Naive thymus-derived CD4-positive, alpha-beta T cell (primary cell): ENCODE measurements at places on chromosomes 5 and 9. TPM values are rescaled to one million over a fixed set of nuclear protein-coding genes. Genes with fewer than 3 reads are reported as not detected.

The ARHGEF28 gene
- polyA plus RNA-seq = not detected

The GLRA1 gene
- not detected for polyA plus RNA-seq

The AIF1L gene
- polyA plus RNA-seq = 0.10 TPM

The ORM2 gene
- not detected for polyA plus RNA-seq

- no peak for DNase-seq
These were observed 180.9 kb downstream of the IRX2 start for GRCh38 chr5:2570586-2570985.

DNA sequence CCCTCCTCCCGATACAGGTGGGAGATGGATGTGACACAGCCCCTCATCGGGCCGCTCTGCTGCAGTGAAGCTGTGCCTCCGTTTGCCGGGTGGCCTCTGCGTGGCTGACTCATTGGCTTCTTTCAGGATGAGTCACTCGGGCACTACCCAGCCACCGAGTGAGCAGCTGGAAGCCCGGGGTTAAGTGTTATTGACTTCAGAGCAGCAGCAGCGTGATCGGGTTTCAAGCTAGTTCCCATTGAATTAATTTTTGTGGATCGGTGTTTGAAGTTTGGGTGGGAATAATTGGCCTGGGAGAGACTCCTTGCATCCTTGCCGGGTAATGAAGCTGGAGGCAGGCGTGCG is 266.4 kb upstream of the IRX4 start:
- DNase-seq = no peak

DNA sequence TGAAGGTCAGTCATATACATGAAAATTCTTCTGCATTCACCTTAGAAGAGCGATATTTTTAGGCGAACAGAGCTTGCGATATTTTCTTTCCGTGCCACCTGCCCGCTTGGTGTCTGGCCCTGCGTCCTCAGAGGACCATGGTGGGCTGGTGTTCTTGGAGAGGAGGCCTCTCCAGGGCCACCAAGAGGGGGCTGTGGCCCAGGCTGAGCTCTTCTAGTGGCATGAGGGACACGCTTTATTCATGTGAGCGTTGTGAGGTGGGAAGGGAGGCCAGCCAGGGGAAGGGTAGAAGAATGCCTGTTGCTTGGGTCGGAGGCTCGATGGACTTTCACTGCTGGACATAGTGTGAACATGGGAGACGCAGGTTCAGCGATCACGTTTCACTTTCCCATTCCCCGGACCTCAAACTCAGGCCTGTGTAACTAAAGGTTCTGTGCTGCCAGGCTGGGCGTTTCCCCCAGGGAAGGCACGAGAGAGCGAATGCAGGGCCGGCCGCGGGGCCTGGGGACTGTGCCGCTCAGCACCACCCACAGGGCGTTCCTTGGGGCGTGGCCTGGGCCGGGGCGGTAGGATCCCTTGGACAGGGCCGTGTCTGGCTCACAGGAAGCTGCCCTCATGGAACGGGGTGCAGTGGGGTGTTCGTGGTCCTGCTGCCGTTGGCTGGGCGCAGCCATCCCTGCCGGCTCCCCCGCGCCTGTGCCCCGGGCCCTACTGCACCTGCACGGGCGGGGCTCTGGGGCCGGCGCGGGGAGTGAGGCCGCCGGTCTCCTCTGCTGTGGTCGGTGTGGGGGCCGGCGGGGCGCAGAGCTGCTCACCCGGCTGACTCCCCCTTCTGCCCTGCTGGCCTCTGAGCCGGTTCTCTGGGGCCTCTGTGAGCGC is 40.7 kb upstream of the CLPTM1L start:
- DNase-seq = peak; percentile 67

The RMND5B gene
- polyA plus RNA-seq = 41.8 TPM

The RNF208 gene
- polyA plus RNA-seq = not detected

The RETREG1 gene
- polyA plus RNA-seq = 130 TPM

DNA sequence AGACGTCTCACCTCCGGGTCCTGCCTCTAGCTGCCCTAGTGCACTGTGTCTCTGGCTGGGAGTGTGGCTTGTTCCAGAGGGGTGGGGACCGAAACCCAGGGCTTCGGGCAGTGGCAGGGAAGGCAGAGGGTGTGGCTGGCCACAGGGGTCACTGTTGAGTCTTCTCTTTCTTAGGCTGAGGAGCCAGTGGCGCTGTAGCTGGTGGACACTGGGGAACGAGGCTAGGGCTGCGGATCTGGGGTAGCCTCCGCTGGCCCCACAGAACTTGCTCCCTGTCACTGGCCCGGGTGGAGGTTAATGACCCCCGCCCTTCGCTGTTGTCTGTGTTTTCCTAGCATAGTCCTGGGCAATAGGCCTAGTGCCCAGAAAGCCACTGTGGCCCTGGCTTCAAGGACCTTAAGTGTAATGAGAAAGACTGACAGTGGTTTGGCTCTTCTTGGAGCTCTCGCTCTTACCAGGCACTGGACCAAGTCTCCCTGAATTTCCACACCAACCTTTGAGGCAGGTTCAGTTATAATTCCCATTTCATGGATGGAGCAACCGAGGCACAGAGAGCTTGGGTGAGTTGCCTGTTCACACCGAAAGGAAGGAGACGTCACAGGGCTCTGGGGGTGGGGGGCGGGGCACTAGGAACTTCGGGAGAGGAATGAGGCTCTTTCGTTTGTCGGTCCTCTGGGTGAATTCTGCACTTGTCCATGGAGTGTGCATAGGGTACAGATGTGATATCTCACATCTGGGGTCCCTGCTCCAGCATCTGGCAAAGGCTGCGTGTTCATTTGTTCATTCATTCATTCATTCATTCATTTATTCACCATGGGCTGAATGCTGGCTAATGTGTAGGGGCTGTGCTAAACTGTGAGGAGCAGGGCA is 4.8 kb upstream of the IER5L start:
- no peak for DNase-seq

The FREM1 gene
- polyA plus RNA-seq = not detected

DNA sequence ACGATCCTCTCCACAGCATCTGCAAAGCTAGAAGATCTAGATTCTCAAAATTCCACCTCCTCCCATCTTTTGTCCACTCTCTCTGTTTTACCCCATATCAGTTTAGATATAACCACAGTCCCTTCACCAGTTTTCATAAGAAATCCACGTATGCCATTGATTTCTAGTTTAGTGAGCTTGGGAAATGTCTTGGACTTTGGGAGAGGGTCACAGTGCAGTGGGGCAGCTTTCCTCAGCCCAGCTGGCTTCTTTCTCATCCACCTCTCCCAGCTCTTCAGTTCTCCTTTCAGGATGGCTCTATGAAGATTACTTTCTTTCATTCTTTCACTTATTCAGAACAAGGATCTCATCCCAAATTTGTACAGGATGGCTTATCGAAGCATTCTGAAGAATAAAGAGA is 203.9 kb upstream of the ADCY2 start:
- DNase-seq = no peak

DNA sequence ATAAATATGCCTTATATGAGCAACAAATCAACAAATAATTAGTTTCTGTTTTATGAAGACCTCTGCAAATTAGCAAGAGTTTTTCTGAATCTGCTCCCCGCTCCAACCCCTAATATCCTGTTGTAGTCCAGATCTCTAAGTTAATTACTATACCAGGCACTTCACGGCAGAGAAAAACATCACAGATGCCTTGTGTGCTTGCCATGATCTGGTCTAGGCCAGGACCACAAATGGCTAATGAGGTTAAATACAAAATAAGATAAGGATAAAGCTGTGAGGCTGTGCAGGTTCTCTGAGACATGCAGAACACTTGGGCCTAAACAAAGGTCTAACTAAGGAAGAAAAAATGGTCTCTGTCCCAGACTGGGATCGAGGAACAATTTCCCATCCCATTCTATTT is 150.8 kb downstream of the SLIT3 start:
- no peak for DNase-seq

DNA sequence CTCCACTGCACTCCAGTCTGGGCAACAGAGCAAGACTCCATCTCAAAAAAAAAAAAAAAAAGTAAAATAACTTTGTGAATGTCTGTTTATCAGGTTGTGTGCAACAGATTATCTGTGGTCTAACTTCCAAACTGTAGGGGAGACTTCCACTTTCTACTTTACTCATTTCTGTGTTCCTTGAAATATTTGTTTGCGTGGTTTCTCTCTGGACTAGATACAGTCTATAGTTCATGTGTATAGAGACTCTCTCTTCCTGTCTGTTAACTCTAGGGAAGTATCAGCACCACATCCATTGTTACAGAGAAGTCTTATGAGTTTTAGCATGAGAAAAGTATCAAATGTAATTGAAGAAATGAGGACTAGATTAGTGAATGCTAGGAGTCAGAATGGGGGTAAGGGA is 168.3 kb downstream of the LPAR1 start:
- DNase-seq = no peak

DNA sequence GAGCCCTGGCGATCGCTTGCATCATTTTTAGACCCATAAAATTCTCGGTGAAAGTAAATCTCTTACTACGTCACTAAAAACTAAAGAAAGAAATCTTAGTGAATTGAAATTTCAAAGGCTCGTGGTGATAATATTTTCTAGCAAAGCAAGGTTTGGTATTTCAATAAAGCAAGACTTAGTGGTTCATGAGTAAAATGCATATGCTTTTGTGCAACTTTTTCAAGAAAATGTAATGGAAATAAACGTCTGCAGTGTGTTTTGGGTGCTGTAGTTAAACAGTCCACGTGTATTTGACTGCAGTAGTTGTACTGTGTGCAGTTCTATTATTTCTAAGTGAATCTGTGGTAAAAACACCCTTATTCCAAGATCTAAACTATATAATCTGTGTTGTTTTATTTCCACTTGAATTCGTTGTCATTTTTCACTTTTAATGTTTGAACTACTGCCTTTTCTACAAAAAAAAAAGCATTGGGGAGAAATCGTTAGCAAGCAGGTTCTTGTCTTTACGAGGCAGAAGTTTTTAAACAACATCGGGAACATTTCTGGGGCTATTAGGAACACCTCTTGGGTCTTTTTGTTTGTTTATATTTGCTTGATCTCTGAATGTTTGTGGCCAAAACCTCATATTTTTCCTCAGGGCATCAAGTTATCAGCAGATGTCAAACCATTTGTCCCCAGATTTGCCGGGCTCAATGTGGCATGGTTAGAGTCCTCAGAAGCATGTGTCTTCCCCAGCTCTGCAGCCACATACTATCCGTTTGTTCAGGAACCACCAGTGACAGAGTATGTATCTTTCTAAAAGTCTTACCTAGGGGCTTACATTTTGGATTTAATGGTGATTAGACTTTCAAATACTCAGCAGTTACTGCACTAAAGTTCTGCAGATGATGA is 960 bp downstream of the SECISBP2 start:
- no peak for DNase-seq

The SLC22A4 gene
- not detected for polyA plus RNA-seq

DNA sequence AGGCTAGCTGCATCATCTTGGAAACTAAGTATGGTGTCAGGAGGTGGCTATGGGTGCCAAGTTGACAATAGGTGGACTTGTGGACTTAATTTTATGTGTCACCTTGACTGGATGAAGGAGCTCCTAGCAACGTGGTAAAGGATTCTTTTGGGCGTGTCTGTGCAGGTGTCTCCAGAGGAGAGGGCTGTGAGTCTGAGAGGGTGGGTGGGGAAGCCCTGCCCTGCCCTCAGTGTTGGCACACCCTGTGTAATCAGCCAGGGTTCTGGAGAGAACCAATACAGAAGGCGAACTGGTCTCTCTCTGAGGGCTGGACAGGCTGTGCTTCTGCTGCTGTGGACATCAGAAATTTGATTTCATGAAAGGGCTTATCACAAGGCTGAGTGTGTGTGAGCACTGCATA is 61.0 kb downstream of the GTF3C4 start:
- DNase-seq = no peak

DNA sequence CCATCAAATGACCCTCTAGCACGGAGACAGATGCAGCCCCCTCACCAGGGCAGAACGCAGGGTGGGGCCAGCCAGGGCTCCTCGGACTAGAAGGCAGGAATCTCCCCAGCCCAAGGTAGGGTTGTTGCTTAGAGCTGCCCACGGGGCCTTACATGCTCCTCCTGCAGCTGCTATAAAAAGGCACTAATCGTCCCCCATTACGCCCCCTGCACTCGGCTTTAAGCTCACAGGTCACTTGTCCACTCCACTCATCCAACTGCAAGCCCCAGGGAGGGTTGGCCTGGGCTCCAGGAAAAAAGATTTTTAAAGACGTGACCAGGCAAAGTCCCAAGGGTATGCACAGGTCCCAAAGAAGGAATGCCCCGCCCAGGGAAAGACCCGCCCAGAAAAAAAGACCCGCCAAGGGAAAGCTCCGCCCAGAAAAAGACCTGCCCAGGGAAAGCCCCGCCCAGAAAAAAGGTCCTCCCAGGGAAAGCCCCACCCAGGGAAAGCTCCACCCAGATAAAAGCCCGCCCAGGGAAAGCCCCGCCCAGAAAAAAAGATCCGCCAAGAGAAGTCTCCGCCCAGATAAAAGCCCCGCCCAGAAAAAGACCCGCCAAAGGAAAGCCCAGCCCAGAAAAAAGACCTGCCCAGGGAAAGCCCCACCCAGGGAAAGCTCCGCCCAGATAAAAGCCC is 11.1 kb downstream of the GRIN1 start:
- DNase-seq = no peak

The CTSV gene
- not detected for polyA plus RNA-seq

GRCh38 chr5:228886-229285 is 10.8 kb downstream of the SDHA start:
- no peak for DNase-seq

GRCh38 chr5:176712546-176713304 is 65.4 kb downstream of the TSPAN17 start:
- no peak for DNase-seq

The NR4A3 gene
- not detected for polyA plus RNA-seq

DNA sequence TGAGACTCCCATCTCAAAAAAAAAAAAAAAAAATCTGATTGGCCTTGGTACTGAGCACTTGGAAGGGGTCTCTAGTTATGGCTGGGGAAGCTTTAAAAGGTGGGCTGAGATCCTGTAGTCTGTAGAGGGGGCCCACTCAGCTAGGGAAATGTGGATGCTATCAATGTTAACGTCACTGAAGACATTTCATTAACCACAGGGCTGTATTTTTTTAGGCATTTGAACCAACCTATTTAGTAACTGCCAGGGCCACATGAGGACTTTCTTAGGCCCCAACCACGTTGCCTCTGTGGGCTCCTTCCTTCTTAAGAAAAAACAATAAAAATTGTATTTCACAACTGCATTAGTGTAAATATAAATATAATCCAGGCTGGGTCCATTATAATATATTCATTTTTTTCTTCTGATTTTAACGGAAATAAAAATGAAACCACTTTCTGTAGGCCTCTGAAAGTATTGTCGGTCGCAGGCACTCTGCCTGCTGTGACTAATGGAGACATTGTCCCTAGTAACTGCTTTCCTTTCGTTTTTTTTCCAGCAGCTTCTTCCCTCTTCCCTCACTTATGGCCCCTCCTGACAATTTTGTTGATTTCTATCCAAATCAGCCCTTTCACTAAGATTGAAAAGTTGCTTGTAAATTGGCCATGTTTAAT is 71.6 kb downstream of the GCNT1 start:
- no peak for DNase-seq

DNA sequence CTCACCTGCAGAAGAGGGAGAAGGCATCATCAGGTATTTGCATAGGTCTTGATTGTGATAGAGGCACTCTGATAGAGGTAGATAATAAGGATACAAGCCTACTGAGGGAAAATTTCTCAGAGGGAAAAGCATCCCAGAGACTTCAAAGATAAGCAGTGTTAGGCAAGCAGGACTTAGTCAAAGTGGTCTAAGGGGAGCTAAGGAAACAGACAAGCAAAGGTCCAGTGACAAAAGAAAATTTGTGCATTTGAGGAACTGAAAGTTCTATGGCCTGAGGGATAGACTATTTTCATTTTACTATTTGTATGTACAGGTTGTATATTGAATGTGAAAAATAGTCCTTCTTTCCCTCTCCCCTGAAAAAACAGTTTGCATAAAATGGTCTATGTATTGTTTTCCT is 27.4 kb downstream of the OXCT1 start:
- DNase-seq = no peak

GRCh38 chr5:13081116-13081515 is 863.4 kb downstream of the DNAH5 start:
- no peak for DNase-seq

GRCh38 chr5:14447958-14448911 is 133.4 kb upstream of the OTULINL start:
- no peak for DNase-seq
